ENCODE measurements at places on chromosomes 12 and 14.

GRCh38 chr14:22268875-22269274 is 320.1 kb downstream of the DAD1 start:
- DNase-seq = no peak

DNA sequence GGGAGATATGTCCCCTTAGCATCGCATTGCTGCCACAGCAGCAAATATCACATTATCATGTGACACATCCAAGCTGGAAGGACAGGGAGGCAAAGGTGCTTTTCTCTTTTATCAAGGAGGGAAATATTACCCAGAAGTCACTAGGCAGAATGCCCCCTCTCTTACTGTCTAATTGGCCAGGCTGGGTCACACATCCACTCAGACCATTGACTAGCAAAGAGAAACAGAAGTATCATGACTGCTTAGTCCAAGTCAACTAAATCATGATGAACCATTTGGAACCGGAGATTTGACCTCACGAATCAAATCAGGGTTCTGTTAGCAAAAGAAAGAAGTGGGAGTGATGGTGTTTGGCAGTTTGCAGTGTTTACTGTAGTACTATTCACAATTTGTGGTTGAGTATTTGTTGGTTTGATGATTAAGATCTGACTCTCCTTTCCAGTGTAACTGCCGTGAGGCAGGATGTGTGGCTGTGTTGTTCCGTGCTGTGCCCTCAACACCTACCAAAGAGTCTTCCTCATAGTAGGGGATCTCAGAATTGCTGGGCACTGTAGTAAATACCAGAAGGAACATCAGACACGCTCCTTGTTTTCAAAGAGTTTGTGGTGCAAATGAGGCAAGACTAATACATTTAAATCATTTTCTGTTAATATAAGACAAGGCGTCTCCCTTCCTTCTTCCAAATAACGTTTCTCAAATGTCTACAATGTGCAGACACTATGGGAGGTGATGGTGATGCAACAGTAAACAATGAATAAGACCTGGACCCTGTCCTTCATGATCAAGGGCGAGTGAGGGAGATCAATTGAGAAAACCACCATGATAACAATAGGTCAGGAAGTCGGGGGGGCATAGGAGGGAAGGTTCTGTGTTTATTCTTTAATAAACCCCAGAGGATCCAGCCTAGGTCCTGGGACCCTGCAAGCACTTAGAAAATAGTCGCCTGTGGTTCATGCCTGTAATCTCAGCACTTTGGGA is 194.4 kb upstream of the CRY1 start:
- DNase-seq = no peak

GRCh38 chr12:54338698-54339296 is 13.9 kb downstream of the COPZ1 start:
- DNase-seq = no peak

- no peak for DNase-seq
These were observed 64.8 kb upstream of the OVCH1 start for GRCh38 chr12:29562110-29562804.

- no peak for DNase-seq
These were observed 462.2 kb upstream of the TMPO start for GRCh38 chr12:98053202-98053601.

- DNase-seq = no peak
These were observed 222.2 kb upstream of the RGS6 start for GRCh38 chr14:71709987-71710386.

- no peak for DNase-seq
These were observed 212.0 kb downstream of the SLC15A4 start for GRCh38 chr12:128611736-128612135.

DNA sequence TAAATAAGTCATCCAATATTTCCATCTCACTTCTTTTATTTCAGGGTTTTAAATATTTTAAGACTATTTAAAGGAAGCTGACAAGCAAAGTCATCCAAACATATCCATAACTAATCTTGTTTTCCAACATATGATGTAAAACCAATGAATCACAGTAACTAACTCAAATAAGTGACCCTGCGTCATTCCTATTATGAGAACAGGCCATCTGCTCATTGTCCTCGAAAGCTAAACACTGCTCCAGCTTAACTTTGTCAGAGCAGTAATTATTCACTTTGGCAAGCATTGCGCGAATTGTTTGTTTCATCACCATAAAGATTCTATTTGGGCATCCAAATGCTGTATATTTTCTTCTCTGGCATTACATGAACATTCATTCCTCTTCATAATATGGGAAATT is 99.1 kb downstream of the CAPZA3 start:
- DNase-seq = no peak
